ENCODE measurements at places on chromosomes 16 and 17.
A peak's percentile ranks its signal among the peaks of the same experiment; 100 is the strongest.

DNA sequence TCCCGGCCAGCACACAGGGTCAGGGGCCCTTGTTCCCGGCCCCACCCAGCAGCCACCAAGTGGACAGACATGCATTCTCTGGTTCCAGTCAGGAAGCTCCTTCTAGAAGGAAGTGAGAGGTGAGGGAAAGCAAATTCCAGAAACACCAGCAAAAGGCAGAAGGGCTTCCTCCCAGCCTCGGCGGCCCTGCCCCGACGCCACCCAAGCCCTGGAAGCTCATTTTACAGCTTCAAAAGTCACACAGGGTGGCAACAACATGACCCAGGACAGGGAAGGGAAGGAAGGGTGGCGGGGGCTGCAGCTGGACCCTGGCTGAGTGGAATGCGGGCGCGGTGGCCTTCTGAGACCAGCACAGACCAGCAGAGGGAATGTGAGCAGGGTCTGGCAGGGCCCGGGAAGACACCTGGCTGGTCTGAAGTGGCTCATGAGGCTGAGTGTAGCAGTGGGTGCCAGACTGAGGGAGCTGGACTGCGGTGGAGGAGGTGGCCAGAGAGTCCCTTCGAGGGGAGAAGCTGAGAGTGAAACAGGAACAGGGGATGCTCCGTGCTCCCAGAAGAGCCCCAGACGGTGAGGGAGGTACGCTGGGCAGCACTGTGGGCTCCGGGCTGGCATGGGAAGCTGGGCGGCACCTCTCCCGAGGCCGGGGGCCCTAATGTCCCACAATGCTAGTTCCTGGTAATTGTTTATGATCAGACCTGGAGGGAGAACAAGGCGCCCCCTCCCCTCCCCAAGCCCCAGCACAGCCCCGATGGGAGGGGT lies 1.9 kb upstream of the UNC13D start:
- no peak for DNase-seq

DNA sequence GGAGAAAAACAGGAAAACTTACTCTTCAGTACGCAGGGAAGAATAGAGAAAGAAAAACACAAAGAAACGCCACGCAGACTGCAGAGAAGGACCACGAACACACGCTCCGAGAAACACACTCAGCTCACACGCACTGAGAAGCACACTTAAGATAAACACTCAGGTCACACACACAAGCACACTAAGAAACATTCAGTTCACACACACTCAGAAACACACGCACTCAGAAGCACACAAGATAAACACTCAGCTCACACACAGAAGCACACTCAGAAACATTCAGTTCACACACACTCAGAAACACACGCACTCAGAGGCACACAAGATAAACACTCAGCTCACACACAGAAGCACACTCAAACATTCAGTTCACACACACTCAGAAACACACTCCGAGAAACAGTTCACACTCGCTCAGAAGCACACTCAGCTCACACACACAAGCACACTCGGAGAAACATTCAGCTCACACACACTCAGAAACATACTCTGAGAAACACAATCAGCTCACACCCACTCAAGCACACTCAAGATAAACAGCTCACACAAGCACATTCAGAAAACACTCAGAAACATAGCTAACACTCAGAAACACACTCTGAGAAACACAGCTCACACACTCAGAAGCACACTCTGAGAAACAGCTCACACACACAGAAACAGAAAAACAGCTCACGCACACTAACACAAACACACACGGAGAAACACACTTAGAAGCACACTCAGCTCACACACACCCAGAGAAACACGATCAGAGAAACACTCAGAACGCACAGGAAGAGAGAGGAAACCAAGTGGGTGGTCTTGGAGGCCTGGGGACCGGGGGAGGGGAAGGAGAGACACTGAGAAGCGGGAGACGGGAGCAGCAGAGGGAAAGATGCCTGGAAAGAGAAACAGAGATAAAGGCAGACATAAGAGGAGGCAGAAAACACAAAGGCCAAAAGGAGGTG lies 908 bp downstream of the TMEM98 start:
- no peak for DNase-seq

DNA sequence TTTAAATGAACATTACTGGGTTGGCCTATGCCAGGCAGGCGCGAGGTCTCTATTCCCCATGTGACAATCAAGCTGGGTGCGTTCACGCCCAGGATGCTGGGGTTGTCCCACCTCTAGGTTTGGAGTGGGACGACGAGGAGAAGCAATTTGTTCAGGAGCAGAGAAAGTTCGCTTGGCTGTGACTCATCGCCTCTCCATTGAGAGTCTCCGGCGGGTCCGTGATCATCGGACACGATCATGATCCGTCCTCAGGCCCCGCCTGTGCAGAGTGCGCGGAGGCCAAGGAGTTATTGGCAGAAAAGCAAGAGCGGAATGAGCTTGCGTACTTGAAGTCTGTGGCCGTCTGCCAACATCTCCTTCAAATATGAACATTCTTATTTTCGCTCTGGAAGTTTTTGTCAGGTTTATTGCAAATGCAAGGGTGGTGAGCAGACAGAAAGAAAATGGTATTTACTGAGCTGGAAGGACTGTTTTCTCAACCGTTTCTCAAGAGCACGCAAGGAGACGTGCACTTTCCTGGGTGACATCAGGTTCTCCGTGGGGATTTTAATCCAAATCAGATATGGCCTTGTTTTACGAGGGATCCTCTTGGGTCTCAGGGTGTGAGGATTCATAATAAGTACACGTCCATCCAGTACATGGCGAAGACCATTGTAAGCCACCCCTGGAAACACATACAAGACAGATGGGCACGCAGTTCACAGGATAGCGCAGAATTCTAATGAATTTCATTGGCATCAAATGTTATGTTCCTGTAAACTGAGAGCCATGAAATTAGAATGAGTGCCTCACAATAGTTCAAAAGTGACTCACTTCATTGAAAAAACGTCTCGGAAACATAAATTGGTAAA lies 70.1 kb upstream of the CREBBP start:
- no peak for DNase-seq

GRCh38 chr16:68644296-68644695 lies 814 bp upstream of the CDH3 start:
- no peak for DNase-seq

DNA sequence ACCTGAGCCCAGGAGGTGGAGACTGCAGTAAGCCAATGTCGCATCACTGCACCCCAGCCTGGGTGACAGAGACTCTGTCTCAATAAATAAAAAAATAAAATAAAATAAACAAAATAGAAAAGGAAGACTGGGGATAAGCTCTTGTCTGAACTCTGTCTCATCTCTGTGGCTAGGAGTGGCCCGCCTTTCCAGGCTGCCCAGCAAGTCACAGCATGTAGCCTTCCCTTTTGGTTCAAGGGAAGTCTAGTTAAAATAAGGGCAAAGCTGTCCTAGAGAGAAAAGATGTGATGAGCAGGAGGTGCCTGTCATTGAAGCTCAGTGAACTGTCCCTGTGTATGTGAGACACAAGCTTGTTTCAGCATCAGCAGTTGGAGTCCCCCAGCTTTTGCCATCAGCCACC lies 2.7 kb upstream of the GFAP start:
- no peak for DNase-seq

DNA sequence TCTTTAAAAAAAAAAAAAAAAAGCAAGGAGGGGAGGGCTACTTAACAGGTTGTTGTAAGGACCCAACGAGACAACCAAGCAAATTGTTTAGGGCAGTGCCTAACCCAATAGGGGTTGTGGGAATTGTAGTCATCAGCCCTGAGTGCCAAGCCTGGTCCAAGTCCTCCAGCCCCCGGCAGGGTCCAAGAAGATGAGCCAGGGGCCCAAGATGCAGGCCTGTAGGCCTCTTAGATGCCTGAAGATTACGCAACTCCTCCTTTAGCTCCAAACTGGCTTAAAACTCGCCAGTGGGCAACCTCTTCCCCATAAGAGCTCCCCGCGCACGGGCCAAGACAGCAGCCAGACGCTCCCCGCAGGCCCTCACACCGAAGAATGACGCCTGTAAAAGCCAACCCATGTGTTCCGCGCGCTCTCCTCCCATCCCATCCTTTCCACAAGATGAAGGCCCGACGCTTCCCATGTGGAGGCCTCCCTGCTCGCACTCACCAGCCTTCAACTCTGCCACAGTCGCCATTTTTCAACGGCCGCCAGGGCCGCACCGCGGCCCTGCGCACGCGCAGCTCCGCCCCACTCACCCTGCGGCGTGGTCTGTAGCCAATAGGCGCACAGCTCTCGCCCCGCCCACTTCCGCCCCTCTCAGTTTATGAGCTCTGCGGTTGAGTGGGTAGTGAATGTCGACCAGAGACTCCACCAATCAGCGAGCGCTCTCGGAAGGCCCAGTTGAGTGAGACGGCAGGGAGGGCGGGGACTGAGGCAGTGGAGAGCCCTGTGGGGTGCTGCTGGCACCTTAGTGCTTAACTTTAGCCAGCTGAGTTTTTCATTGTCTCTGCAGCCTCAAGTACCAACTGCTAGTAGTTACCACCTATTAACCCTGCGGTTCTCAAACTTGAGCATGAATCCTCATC lies at the start of gene CEP20:
TSS of gene CEP20 (minus strand) at position 532 of the 905 bp plus-strand sequence. CDS start at position 514, 18 bp downstream.
- peak; percentile 100 for DNase-seq

DNA sequence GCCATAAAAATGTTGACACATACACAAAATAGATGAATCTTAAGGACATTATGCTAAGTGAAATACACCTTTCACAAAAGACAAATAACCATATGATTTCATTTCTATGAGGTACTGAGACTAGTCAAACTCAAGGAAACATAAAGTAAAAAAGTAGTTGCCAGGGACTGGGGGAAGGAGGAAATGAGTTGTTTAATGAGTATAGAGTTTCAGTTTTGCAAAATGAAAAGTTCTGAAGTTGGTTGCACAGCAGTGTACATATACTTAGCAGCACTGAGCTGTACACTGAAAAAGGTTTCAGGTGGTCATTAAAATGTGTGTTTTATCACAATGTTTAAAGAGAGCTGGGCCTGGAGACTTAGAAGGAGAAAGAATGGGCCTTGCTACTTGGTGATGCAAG lies 4.7 kb upstream of the SLC13A2 start:
- no peak for DNase-seq

GRCh38 chr16:3945751-3946603 lies 65.5 kb upstream of the CREBBP start:
- DNase-seq, result no peak

DNA sequence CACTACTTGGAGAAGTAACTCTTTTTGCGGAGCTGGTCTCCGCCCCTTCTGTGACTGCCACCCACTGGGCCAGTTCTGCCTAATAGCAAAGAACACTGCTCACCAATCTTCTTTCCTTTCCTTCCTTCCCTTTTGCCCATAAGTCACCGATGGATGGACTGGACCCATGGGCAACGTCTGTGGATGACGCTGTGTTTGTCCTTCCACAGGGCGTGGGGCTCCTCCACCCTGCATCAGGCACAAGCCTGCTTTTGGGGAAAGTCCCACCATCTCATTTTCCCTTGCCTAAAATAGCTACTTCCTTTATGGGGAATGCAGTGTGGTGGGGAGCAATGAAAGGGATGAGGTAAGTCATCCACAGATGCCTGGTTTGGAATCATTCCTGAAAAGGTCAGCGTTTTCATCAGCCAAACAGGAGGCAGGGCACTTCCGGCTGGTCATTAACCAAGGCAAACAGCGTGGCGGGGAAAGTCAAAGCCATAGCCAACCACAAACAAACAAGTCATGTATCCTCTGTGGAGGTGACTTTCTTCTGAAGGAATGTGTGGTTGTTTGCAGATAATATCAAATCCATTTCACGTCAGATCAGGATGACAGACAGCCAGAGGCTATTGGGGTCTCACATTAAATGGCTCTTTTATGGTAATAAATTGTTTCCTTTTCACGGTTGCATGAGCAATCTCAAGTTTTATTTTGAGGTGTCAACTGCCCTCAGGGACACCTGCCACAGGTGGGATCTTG lies 30.7 kb upstream of the MED9 start:
- no peak for DNase-seq

DNA sequence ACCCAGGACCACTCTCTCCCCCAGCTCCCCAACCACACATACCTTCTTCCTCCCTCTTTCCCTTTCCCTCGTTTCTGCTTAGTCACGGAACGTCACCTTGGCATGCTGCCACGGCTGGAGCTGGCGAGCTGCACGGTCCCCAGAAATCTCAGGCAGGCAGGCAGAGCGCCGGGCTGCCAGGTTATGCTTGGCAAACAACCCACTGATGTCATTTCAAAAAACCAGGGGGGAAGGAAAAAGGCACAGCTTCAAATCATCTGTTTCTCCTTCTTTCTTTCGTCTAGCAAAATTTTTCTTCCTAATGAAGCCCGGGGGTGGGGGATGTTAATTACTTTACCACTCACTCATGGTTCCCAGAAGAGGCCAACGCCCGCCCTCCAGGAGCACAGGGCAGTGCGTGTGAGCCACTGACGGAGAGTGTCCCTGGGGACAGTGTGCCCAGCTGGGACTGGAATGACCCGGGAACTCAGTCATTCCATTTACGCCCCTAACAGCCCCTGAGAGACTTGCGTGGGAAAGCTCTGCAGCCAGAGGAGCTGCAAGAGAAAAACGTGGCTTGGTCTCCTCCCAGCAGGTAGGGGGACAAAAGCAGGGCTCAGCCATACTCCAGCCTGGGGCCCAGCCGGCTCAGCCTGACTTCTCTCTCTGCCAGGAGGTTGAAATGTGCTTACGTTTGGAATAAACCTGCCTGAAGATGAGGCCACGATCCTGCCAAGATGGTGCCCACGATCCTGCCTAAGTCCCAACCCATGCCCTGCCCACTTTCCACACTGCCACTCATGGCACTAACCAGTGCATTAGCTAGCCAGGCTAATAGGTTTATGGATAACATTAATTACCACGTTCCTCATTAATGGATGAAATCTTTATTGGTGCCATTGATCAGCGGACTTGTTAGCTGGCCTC lies 198.9 kb downstream of the ZFHX3 start:
- peak; percentile 38 for DNase-seq

GRCh38 chr16:31477220-31478216 lies 5.4 kb upstream of the SLC5A2 start:
- peak; percentile 20 for DNase-seq

DNA sequence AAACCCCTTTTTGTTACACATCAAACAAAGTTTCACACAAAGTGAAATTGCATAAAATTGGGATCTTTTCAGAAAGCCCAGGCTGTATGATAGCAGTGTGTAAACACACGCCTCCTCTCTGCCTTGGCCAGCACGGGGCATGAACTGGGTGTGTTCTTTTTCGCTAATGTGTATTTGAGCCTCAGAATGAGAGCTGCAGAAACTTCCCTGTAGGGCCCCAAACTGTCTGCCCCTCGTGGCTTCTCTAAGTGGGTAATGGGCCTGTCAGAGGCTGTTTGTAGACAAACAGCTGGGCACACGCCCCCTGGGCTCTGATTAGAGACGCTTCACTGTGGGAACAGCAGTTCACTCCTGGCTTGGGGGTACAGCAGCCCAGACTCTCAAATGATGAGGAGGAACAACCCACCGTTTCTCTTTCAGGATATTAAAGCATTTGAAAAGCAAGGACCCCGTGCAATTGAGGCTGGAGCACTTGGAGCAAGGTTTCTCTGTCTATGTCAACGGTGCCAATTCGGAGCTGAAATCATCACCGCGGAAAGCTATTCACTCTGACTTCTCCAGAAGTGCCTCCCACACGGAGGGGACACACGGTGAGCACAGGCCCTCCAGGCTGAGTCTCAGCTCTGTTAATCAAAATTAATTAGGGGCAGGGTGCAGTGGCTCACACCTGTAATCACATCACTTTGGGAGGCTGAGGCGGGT lies 78.4 kb downstream of the KATNIP start:
- DNase-seq, result no peak

Measured in CD4-positive, alpha-beta T cell treated with Interleukin-4 for 1 hour (primary cell).